ENCODE measurements at places on chromosomes 3 and 15.

DNA sequence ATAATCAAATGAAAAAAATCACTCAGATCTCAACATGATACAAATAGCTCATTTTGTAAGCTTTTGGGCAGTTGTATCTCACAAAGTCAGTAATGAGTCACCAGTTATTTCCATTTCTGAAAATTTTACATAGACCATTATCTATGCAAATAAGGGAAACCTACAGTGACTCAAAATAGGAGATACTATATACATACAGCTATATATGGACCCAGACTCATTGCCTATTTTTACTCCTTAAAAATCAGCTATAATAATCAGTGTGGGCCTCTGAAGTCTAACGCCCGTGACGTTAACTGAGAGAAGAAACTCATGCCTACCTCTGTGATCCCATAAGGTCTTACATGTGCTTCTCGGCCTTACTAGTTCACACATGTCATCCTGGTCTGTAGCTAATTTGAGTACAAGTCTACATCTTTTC lies 31.6 kb downstream of the LRIG1 start:
- DNase-seq = no peak

DNA sequence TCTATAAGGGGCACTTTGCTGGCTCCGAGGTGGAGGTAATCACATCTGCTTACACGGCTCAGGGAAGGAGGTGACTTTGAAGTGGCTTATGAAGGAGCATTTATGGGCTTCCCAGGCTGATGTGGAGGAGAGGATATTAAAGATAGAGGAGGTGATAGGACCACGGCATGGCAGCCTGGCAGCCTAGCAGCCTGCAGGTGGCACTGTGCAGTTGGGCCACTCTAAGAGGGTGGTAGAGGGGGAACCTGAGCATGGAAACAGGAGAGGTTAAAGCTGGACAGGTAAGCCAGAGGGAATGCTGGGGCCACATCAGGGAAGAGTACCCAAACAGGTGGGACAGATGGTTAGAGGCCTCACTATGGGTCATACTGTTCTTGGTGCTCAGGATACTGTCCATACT lies 375.0 kb downstream of the WDR72 start:
- no peak for DNase-seq

DNA sequence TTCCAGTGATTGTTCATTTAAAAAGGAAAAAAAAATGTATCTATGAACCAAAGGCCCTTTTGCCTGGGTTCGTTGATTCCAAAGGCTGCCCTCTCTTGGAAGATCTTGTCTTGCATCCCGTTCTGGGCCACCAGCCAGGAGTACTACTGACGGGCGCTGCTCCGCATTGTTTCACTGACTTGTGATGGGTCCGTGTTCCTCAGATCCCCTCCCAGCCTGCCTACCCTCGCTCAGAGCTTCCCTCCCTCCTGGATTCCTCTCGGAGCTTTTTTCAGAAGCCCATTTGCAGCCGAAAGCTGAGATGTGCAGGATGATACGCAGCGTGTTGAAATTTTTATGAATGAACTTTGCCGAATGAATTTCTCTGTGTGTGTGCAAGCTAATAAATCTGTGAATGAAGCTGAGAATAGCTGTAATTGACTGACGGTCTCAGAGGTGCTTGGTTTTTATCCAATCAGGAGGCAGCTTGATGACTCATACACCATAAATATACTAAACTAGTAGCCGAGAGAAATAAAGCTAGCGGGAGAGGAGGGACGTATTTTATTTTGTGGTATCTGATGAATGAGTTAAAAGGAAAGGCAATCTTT lies at the start of gene SHC4:
SHC4 (minus strand) TSS at position 396 of the 590 bp plus-strand sequence. CDS start 904 bp downstream, outside the sequence.
- DNase-seq = no peak

DNA sequence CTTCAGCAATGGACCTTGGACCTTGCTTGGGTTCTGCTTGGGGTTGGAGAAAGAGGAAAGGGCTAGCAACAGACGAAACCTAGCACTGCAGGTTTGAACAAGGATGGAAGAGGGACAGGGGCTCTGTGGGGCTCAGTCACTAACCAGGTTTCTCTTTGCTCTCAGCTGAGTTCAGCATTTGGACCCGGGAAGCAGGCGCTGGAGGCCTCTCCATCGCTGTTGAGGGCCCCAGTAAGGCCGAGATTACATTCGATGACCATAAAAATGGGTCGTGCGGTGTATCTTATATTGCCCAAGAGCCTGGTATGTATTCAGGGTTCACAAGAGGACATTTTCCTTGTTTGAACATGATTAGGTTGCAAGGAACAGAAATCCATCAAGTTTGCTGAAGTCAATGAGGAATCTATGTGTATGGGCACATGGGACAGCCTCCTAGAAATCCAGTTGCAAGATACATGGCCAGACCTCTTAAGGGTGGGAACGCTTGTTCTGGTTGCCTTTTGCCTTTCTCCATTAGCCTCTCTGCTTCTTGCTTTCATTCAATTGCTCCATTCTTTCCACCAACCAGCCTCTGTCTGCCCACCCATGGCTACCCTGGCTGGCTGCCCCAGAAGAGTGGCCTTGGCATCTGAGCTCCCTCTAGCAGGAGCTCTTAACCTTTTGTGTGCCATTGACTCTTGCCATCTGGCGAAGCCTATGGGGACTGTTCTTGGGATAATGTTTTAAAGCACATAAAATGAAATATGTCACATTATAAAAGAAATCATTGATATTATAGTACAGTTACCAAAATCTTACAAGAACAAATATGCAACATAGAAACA lies 55.9 kb downstream of the DNASE1L3 start:
- DNase-seq = no peak

DNA sequence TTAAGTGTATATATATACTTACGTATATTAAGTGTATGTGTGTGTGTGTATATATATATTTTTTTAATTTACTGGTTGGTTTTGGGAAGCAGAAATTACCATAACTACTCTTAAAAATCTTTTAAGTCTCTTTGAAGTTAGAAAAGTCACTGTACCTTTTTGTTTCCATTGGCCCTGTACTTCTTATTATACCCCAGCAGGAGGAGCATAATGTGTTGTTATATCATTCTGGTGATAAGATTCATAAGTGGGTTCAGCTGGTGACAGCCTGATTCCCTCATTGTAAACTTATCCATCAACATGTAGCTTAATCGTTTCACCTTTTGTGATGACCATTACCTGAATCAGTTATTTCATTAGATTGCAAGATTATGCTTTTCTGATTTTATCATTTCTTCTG lies 30.8 kb downstream of the MLH1 start:
- DNase-seq = no peak

- peak; percentile 64 for DNase-seq
These were observed 748 bp downstream of the CCNL1 start for GRCh38 chr3:157159037-157159761.

DNA sequence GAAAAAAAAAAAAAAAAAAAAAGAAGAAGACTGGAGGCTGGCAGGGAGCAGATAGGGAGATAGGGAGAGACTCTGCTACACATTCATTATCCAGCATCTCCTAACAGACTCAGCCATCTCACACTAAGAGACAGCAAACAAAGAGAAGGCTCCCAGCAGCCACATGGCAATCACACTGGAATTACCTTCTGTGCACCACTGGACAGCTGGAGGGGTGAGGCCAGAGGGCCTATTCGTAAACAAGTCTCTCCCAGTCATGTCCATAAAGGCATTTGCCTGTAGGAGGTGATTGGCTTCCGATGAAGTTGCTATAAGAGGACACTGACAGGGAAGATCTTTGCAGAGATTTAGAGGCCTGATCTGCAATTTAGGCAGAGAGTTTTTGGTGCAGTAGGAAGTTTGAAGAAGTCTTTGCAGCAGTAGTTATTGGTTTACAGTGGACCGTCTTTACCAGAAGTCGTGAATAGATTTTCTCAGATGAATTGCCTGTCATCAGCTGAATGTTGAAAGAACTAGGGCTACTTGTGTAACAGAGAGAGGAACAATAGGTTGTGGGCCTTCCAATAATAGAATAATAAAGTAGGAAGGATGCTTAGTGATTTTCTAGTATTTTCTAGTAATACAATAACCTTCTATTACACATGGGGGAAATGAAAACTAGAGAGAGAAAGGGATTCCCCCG lies 89.7 kb downstream of the TP63 start:
- DNase-seq = no peak

- no peak for DNase-seq
These were observed 352.1 kb upstream of the ALCAM start for GRCh38 chr3:105014631-105015030.

GRCh38 chr3:35677797-35678196 lies 38.5 kb downstream of the ARPP21 start:
- no peak for DNase-seq

- no peak for DNase-seq
These were observed 27.2 kb downstream of the ABI3BP start for GRCh38 chr3:100966049-100966491.

- no peak for DNase-seq
These were observed 4.1 kb upstream of the TYRO3 start for GRCh38 chr15:41554915-41555314.

DNA sequence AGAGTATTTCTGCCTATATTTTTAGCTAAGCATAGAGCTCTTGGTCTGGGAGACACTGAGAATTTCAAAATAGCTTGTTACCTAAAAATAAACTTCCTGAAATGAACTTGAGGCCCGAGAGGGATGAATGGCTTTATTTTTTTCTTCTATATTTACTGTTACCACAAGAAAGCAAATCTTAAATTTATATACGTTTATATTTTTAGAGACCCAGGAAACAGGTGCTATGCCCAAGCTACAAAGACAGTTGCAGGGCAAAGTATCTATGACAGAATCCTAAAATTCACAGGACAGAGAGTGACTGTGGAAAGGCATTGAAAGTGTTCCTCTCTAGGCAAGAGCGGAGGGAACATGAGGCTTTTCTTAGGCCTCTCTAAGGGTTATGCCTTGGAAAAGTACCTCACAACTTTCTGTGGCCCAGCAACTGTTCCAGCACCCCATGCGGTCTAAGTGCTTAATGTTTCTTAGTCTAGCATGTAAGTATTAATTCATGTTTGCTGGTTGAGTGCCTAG lies 36.5 kb downstream of the TGFBR2 start:
- no peak for DNase-seq

GRCh38 chr15:75924576-75924975 lies 20.9 kb downstream of the FBXO22 start:
- DNase-seq = no peak

DNA sequence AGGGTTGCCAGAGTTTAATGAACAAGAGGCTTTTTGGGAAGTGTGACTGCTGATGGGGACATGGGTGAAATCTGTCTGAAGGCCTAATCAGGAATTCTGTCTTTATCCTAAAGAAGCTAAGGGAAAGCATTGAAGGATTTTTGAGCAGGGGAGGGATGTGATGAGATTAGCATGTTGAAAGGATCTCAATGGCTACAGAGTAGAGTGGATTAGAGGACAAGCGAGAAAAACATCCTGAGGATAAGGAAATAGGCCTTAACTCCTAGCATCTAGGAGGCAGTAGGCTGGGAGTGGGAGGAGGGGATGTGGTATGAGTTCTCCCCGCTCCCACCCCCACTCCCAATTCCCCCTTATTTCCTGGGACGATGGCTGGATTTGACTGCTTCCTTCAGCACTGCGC lies 35.1 kb upstream of the SNTN start:
- no peak for DNase-seq

GRCh38 chr3:121619691-121620090 lies 26.5 kb downstream of the FBXO40 start:
- no peak for DNase-seq

DNA sequence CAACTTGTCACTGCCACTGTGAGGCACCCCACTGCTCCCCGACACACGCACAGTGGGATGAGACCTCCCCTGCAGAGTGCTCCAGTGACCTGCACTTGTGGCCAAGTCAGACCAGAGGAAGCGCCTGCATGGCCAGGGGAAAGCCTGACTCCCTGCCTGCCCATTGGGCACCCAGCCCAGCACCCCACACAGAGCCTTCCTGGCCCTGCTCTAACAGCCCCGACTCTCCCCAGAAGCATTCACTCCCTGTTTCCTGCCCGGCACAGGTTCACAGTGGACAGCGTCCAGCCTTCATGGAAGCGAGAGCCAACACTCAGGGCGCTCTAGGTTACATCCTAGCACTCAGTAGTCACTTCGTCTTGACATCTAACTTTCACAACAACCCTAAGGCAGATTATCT lies 27.8 kb downstream of the RBPMS2 start:
- DNase-seq = no peak

DNA sequence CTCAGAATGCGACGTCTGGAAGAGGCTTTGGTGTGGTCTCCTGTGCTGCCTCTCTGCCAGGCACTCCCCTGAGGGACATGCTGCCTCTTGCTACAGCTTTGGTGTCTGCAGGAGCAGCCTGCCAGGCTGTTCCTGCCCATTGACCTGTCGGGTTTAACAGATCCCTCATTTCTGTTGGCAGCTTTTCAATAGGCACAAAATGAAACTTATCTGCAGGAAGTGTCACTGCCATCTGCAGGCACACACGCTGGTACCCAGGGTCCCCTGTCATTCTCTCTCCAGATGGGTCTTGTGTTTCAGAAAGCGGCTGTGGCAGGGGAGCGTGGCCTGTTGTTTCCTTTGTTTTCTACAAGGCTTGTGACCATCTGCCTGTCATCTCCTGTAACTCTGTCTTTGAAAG lies 328.3 kb upstream of the CHRM5 start:
- DNase-seq = no peak

DNA sequence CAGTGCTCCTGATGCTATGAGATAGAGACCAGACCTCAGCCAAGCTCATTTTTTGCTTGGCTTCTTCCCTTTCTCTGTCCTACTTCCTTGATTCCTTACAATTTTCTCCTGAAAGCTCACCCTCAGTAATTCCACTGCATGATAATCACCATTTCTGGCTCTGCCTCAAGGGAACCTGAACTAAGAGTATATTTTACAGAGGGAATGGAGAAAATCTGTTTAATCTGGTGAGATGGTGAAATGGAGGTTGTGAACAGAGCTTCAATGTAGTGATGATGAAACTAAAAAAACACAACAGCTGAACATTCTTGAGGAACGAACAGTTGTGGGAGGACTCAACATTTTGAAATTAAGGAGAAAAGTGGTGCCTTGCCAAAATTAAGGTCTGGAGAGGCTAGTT lies 16.3 kb downstream of the HHLA2 start:
- DNase-seq = no peak

- no peak for DNase-seq
These were observed 58.9 kb upstream of the GOLGA8J start for GRCh38 chr15:30023798-30024295.

GRCh38 chr3:183267140-183267539 lies 14.1 kb downstream of the B3GNT5 start:
- no peak for DNase-seq

DNA sequence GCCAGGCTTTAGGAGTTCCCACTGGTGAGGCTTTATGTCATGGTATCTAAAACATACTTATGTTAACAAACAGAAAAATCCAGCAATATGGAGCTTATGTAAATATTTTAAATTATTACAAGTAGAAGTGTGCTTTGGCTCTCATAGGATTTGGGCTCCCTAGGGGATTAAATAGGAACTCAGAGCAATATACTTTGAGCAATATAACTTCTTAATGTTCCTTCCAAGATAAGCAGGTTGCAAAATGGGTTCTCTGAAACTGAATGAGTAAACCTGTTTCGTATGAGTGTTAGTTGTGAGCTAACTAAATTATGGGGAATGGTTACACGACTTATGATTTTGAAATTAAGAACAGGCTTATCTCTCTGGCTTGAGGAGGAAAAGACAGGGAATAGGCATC lies 366.1 kb upstream of the ZNF385D start:
- DNase-seq = no peak

DNA sequence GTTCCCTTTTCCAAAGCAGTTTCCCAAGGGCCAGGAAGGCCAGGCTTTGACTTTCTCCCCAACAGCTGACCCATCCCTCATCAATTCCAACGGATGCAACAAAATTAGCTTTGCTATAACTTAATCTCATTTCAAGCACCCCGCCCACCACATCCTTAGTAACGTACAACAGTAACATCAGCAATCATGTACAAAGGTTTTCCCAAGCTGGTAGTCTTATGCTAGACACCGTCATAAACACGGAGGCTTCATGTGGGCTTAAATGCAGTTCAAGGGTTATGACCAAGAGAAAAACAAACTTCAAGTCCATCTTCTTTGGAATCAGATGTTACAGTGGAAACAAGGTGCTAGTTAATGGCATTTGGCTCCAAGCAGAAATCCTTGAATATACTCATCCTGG lies 66.6 kb downstream of the EOMES start:
- DNase-seq = no peak
